Myometrial cell (primary cell): ENCODE measurements at places on chromosomes 1 and 21. TPM values are rescaled to one million over a fixed set of nuclear protein-coding genes. Genes with fewer than 3 reads are reported as not detected.

REN gene
- total RNA-seq: 1.1 and 2.9 TPM in 2 replicates

RAB3B gene
- 9.2 and 12.9 TPM in 2 replicates for total RNA-seq

PDC gene
- total RNA-seq: not detected in 2 replicates

P3H1 gene
- total RNA-seq: 180 and 215 TPM in 2 replicates

HTR6 gene
- not detected in 2 replicates for total RNA-seq

PLA2G2A gene
- total RNA-seq: not detected in 2 replicates

S100A7A gene
- not detected in 2 replicates for total RNA-seq

ATP6V1G3 gene
- not detected in 2 replicates for total RNA-seq

IFT25 gene
- 15.3 and 22.9 TPM in 2 replicates for total RNA-seq

CYP4A22 gene
- not detected in 2 replicates for total RNA-seq

NTRK1 gene
- total RNA-seq: 1.2 TPM in 1 of 2 replicates, not detected in the other

S100A4 gene
- 45.3 and 54.9 TPM in 2 replicates for total RNA-seq

MARCKSL1 gene
- 38.6 and 39.5 TPM in 2 replicates for total RNA-seq

CRYAA gene
- not detected in 2 replicates for total RNA-seq

PCNX2 gene
- 6.1 and 53.5 TPM in 2 replicates for total RNA-seq

CELSR2 gene
- total RNA-seq: 0.29 and 0.35 TPM in 2 replicates

EPRS1 gene
- total RNA-seq: 114 and 131 TPM in 2 replicates

TSSK3 gene
- not detected in 2 replicates for total RNA-seq

ADIPOR1 gene
- 62.8 and 83.6 TPM in 2 replicates for total RNA-seq

LMX1A gene
- total RNA-seq: not detected in 2 replicates

DAB1 gene
- total RNA-seq: not detected in 2 replicates

OLIG2 gene
- total RNA-seq: not detected in 2 replicates

WNT2B gene
- total RNA-seq: 5.7 and 6.3 TPM in 2 replicates

SLC45A1 gene
- total RNA-seq: 5.8 and 12.2 TPM in 2 replicates

GSTM4 gene
- total RNA-seq: 23.7 and 37.8 TPM in 2 replicates

KCNJ9 gene
- 0.71 TPM in 1 of 2 replicates, not detected in the other for total RNA-seq

SARS1 gene
- total RNA-seq: 355 and 398 TPM in 2 replicates

GUCA2A gene
- total RNA-seq: not detected in 2 replicates

PALMD gene
- 0.29 and 1.1 TPM in 2 replicates for total RNA-seq

C1orf226 gene
- total RNA-seq: 1.2 and 3.4 TPM in 2 replicates

TACSTD2 gene
- total RNA-seq: under 0.01 TPM in 1 of 2 replicates, not detected in the other

AKNAD1 gene
- total RNA-seq: 1.2 TPM in 1 of 2 replicates, not detected in the other

LGALS8 gene
- total RNA-seq: 43.8 and 91.4 TPM in 2 replicates

ELAPOR1 gene
- total RNA-seq: 0.18 and 0.29 TPM in 2 replicates

INKA2 gene
- 0.35 and 0.58 TPM in 2 replicates for total RNA-seq

BATF3 gene
- total RNA-seq: 0.35 and 1.4 TPM in 2 replicates

C1QC gene
- not detected in 2 replicates for total RNA-seq

EFCAB14 gene
- total RNA-seq: 35.5 and 36.3 TPM in 2 replicates

KRTAP21-2 gene
- total RNA-seq: not detected in 2 replicates

NFASC gene
- total RNA-seq: not detected in 2 replicates

FCRL4 gene
- total RNA-seq: not detected in 2 replicates

SLC1A7 gene
- not detected in 2 replicates for total RNA-seq

LRRC39 gene
- total RNA-seq: not detected in 2 replicates
